ENCODE measurements at places on chromosomes 5 and 9.

GRCh38 chr5:179720222-179720621 lies 12.4 kb upstream of the MAML1 start:
- H3K27ac ChIP-seq: no peak overlapping the region
- H3K4me1 ChIP-seq: no peaks in the 10 kb centered on the region
- no peaks in the 10 kb centered on the region for H3K27me3 ChIP-seq
- no peak for DNase-seq
- peaks cover 78% of the 10 kb centered on the region for H3K36me3 ChIP-seq

- H3K36me3 ChIP-seq: no peaks in the 10 kb centered on the region
- H3K27me3 ChIP-seq: no peaks in the 10 kb centered on the region
- H3K4me1 ChIP-seq: no peaks in the 10 kb centered on the region
- no peak for DNase-seq
- no peak overlapping the region for H3K4me3 ChIP-seq
- H3K27ac ChIP-seq: no peak overlapping the region
These were observed 520.8 kb upstream of the CYLC2 start for GRCh38 chr9:102474357-102474756.

- peaks cover 7% of the 10 kb centered on the region for H3K4me1 ChIP-seq
- no peak overlapping the region for H3K27ac ChIP-seq
- H3K27me3 ChIP-seq: no peaks in the 10 kb centered on the region
- H3K36me3 ChIP-seq: no peaks in the 10 kb centered on the region
These were observed 7.2 kb upstream of the SNX30 start for GRCh38 chr9:112743216-112743836.

GRCh38 chr5:72034770-72035169 lies 72.5 kb upstream of the MAP1B start:
- no peaks in the 10 kb centered on the region for H3K4me1 ChIP-seq
- H3K36me3 ChIP-seq: no peaks in the 10 kb centered on the region
- no peaks in the 10 kb centered on the region for H3K27me3 ChIP-seq
- DNase-seq: no peak
- no peak overlapping the region for H3K4me3 ChIP-seq

DNA sequence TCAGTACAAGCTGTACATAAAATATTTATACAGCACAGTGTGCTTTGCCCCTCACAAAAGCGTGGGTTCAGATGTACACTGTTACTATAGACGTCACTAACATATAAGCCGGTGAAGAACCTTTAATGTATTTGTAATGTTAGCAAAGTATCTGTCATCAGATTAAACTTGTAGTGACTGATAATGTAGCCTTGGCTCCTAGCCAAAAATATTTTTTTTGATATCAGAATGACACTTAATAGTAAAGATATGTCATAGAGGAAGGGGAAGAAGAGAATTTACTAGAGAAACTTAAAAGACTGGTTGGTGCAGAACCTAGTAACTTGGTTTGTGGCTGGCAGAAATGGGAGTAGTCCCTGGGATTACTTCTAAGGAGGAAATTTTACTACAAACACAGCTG lies 258.7 kb upstream of the DMRT1 start:
- no peak overlapping the region for H3K4me3 ChIP-seq
- H3K4me1 ChIP-seq: no peaks in the 10 kb centered on the region
- no peaks in the 10 kb centered on the region for H3K36me3 ChIP-seq

GRCh38 chr5:2486373-2486772 lies 265.1 kb downstream of the IRX2 start:
- H3K27ac ChIP-seq: no peak overlapping the region
- no peak for DNase-seq
- H3K27me3 ChIP-seq: no peaks in the 10 kb centered on the region
- H3K4me1 ChIP-seq: no peaks in the 10 kb centered on the region
